ENCODE measurements at places on chromosomes 4 and X.

GRCh38 chrX:130857207-130857606 is 45.8 kb downstream of the ENOX2 start:
- no peak for DNase-seq

DNA sequence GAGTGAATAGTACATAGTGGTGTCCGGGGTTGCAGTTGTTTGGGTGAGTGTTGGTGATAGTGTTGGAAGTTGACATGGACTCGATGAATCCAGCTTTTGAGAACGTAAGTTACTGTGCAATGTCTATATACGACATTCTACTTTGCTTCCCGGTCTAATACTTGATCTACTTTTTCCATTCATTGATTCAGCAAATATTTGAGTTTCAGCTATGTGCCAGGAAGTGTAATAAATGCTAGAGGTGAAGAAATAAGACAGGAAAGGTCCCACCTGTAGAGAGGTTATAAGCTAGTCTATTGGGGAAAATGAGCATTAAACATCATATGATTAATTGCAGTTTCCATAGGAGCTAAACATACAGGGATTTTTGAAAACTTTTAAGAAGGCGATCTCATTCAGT is 22.2 kb upstream of the MAGEC3 start:
- DNase-seq, result no peak

DNA sequence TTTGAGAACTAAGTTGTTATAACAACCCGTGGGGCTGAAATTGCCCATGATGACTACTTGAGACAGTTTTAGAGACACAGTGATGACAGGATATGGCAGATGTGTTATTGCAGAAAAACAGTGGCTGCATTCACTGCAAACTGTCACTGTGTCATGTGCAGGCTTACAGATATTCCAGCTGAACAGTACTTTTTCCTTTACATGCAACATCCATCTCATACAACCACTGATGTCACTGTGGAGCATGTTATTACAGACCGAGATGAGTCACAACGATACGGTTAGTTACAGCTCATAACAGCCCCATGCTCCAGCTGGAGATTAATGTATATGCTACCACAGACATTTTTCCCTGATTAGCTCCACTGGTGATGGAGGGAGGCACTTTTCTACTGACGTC is 207.4 kb downstream of the TMA16 start:
- no peak for DNase-seq

- no peak for DNase-seq
Observed at GRCh38 chr4:67935888-67936287, 27.4 kb downstream of the TMPRSS11A start.
